ENCODE measurements at places on chromosomes 2 and 18. TPM values are rescaled to one million over a fixed set of nuclear protein-coding genes. Genes with fewer than 3 reads are reported as not detected.

PIKFYVE gene
- total RNA-seq: 26.1 TPM

- no peak for DNase-seq
Observed at GRCh38 chr2:104885119-104885782, 31.3 kb downstream of the POU3F3 start.

RNASEH1 gene
- 20.7 TPM for total RNA-seq

POTEJ gene
- not detected for total RNA-seq

DNA sequence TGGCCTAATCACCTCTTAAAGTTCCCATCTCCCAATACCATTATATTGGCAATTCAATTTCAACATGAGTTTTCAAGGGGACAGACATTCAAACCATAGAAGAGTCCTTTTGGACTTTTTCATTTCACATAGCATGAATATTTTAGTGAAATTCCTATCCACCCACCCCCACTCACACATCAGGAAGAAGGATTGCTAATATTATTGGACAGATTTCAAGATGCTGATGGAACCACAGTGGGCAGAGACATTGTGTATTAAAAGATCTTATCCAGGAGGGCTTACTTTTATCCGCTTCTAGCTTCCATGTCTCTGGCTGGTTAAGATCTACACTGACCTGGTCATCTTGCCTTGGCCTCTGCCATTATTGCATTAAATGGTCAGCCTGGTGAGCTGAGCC lies 297.4 kb upstream of the ACVR2A start:
- DNase-seq: no peak

ARHGAP15 gene
- total RNA-seq: 12.0 TPM

- no peak for DNase-seq
Observed at GRCh38 chr2:17943444-17943843, 65.0 kb downstream of the KCNS3 start.

DNA sequence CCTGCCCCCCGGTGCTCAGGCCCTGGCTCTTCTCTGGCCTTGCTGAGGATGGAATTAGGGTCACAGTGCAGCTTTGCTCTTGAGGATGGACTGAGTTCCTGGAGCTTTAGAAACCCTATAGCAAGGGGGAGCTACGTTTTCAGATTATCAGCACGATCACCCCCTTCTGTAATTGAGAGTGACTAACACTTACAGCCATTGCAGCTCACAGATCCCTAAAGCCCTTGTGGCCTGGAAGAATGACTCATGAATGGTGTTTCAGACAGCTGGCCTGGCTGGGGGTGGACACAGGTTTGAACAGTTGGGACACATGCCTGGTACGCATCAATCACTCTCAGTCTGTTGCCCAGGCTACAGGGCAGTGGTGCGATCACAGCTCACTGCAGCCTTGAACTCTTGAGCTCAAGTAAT lies 79.7 kb upstream of the IGFBP5 start:
- DNase-seq: peak; percentile 85

DNA sequence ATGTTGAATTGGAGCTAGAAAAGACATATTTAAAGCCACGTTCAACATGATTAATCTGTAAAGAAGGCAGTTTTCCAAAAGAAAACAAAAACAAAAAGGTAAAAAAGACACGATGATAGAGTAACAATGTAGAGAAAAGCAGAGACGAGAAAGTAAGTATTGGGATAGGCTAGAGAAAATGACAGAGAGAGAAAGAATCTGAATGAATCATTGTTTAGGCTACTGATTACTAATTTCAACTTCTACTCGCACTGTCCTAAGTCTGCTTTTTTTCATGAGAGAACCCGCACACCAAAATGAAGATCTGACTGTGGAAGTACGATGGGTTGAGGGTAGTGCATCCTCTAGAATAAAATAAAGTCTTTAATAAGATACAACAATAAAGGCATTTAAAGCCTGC lies 1599.2 kb upstream of the TMEFF2 start:
- no peak for DNase-seq

DNA sequence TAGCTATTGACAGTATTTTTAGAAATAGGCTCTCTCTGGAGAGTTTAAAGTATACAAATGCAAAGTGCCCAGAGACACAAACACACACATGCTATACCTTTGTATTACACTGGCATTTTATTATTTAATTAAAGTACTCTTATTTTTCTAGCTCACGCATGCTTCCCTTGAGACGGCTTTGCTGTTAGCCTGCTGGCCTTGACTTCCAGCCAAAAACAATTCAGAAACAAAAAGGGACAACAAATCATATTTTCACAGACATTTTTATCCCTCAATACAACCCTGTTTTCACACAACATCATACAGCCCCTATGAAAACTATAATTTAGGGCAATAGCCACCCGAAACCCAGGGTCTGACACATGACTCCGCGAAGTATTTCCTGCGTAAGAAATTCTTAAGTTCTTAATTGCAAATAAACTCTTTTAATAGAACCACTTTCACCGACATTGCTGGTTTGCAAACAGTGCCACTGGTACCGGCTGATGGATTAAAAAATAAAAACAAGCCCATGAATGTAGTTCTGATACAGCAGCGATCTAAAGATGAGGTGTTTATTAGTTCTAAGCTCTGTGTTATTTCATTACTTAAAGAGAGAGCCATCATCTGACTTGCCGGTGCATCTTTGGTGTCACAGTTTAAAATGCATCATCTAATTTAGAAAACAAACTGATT lies 185.1 kb downstream of the TCF4 start:
- DNase-seq: no peak

- DNase-seq: peak; percentile 44
Observed at GRCh38 chr2:239244625-239245024, 156.2 kb downstream of the HDAC4 start.

GRCh38 chr2:201879996-201880395 lies 73.7 kb downstream of the CDK15 start:
- DNase-seq: no peak

- DNase-seq: no peak
Observed at GRCh38 chr18:35289727-35290093, 319 bp downstream of the ZSCAN30 start.

DNA sequence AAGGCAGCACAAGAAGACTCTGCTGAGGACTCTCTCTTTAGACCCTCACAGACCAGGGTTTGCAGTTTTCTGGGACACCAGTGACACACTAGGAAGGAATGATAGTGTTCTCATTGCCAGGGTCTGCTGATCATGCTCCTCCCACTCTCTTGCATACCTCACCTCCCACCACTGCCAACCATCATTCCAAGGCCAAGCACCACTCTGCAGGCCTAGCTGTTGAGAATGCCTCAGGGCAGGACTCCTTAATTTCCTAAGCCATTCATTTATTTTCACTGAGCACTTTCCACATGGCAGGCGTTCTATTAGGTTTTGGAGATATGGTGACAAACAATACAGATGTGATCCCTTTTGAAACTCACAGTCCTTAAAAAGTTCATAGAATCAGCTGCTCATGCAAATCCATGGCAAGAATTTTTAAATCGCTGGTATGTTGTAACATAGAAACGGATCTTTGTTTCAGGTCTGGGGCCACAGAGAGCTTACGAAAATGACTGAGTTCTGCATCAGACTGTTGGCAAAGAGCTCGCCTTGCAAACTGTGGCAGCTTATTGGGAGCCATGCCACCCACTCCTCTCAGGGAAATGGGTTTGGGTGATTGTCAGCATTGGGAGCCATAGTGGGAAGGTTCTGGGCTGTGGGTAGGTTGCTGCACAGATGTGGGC lies 78.5 kb downstream of the XDH start:
- DNase-seq: no peak

GRCh38 chr2:182366628-182367027 lies 60.2 kb downstream of the PDE1A start:
- no peak for DNase-seq

GRCh38 chr18:44671914-44672313 lies 8.8 kb upstream of the SETBP1 start:
- DNase-seq: no peak

DNA sequence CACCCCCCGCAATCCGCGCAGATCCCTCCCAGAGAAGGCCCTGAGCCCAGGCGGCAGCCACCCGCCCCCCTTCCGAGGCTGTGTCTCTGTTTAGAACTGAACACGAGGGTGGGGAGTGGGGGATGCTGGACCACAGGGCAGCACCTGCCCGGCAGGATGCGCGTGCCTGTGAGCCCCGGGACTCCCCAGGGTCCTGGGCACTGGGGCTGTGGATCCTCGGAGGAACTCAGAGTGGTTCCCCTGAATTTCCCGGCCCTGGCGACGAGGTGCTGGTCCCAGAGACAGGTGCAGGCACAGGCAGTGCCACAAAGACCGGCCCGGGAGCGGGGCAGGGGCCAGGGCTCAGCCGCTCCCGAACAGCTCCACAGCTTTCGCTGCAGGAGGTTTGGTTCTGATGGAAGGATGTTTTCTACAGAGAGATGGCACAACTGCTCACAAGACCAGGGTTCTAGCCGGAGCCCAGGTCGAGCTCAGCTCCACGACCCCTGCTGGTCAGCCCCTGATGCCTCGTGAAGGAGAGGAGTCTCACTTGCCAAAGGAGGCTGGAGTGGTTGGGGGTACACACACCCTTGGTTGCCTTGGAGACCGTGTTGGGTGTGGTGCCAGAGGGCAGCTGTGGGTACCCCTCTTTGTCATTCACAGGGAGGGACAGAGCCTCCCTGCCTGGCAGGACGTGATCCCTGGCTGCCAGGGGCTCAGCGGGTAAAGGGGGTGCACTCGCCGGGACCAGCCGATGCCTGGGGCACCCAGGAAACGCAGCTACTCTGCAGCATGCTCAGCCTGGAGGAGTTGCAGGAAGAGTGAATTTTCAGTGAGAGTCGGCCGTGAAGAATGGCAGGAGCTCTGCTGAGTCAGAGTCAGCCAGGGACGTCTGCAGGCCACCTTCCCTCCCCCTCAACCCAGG lies 4.4 kb upstream of the NEU4 start:
- peak; percentile 76 for DNase-seq

- no peak for DNase-seq
Observed at GRCh38 chr2:26759845-26760244, 4.2 kb upstream of the SLC35F6 start.

GRCh38 chr18:46141199-46141598 lies 37.0 kb downstream of the HAUS1 start:
- no peak for DNase-seq

DNA sequence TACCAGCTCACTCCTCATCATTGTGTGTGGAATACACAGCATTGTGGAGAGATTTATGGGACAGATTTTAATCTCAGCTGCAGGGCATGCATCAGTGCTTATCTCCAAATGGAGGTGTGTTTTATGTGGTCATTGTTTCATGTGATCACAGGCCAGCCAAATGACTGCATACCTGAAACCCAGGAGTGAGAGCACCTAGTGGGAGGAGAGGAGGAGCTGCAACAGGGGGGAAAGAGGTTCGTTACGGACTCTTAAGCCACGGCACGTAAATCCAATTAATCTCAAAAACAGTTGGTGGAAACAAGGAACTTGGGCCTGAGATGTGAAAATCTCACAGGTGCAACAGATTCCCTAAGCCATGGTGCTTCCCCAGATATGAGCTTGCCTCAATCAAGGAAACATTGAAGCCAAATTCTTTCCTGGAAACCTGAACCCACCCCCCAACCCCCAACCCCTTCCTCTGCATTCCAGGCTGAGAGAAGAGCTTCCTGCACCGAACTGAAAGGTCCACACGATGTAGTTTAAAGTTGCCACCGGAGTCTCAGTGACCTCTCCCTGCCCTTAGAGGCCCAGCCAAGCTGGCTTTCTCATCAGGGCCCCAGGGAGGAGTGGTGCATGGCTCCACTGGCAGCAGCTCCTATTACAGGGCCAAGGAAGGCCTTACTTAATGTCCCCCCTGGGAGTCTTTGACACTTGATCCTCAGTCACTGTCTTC lies 167.4 kb downstream of the C1D start:
- no peak for DNase-seq

DNA sequence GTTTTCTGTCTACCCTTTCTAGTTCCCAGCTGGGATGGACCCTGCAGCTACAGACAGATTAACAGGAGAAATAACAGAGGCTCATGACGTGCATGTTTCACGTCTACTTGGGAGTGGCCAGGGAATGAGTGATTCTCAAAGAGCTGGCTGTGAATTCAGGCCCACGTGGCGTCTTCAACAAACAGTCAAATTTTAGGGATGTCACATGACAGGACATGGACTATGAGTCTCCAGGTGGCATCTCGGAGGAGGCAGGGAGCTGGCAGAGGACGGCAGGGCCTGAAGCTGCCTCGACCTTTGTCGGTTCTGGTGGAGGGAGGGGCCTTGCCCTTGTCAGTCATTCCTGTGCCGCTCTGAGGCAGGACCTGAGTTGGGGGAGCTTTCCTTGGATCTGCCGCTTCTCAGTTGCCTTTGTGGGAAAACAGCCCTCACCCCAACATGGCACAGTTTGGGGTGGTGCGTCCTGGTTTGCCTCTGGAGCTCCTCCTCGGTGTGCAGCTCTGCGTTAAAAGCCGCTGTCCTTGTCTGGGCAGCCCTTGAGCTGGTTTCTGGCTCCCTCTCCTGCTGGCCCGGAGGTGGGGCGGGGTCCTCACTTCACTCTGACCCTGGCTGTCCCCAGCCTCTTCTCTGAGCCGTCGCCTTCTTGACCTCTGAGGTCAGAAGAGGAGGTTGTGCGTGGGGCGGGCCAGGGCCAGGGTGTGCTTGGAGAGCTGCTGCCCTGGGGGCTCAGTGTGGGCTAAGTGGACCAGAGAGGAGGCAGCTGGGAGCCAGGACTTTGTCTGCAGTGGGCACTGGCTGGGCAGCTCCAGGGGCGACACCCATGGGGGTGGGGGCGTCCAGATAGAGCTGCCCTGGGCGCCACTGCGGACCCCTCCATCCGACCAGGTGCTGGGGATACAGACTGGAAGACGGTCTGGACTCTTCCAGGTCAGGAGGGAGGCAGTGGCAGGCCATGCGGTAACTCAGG lies 12.1 kb upstream of the GAL3ST2 start:
- peak; percentile 70 for DNase-seq

DNA sequence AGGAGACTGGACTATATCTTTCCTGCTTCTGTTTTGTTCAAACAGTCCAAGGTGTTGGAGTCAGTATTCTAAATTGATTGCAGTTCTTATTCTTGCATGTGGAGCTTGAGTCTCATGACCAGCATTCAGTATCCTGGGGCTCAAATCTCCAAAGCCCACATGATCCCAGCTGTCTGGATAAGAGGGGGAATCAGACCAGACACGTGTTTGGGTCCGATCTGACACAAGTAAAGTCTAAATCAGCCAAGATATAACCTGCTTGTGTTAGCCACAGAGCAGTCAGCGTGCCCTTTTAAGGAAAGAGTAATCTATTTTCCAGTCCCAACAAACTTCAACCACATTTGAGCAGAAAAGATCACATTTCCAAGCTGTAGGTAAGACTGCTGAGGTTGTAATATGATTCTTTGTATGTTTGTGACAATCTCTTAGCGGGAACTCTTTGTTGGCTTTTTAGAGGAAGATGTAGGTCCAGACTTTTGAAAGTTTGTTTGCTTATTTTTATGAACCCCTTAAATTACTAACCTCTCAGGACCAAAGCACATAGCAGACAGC lies 334.6 kb downstream of the SLC4A3 start:
- DNase-seq: no peak

- DNase-seq: no peak
Observed at GRCh38 chr2:59746291-59746690, 807.2 kb downstream of the BCL11A start.

GRCh38 chr2:160077912-160078810 lies 15.7 kb upstream of the PLA2R1 start:
- no peak for DNase-seq

SLC4A5 gene
- total RNA-seq: 5.3 TPM

DNA sequence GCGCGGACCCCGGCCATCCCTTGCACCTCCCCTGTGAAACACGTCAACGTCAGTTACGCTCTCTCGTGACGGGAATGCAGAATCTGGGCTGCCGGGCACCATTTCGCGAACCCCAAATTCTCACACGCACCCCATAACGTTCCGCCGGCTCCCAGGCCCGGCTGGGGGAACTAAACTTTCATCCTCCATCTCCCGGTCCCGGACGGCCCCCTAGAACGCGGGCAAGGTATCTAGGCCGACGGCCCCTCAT lies 544 bp downstream of the DNAJC27 start:
- DNase-seq: no peak

NLRC4 gene
- total RNA-seq: 4.0 TPM

TRABD2A gene
- 2.6 TPM for total RNA-seq

NEU2 gene
- not detected for total RNA-seq

PTPRN gene
- total RNA-seq: not detected

All from posterior vena cava (tissue), 2 donors.